ENCODE measurements at places on chromosomes 3 and 15.
A peak's percentile ranks its signal among the peaks of the same experiment; 100 is the strongest.

- peak; percentile 61 for DNase-seq
Observed at GRCh38 chr3:9503283-9503682, 50.3 kb downstream of the LHFPL4 start.

GRCh38 chr3:13544293-13544831, 4.6 kb upstream of the FBLN2 start:
- peak; percentile 13 for DNase-seq

- DNase-seq: no peak
Observed at GRCh38 chr3:109132801-109133473, 3.6 kb upstream of the C3orf85 start.

- DNase-seq: no peak
Observed at GRCh38 chr15:91941871-91942658, 88.6 kb downstream of the SLCO3A1 start.

- no peak for DNase-seq
Observed at GRCh38 chr15:55893852-55894251, 99.6 kb downstream of the NEDD4 start.

- DNase-seq: no peak
Observed at GRCh38 chr15:79929412-79929811, 32.6 kb upstream of the MTHFS start.

DNA sequence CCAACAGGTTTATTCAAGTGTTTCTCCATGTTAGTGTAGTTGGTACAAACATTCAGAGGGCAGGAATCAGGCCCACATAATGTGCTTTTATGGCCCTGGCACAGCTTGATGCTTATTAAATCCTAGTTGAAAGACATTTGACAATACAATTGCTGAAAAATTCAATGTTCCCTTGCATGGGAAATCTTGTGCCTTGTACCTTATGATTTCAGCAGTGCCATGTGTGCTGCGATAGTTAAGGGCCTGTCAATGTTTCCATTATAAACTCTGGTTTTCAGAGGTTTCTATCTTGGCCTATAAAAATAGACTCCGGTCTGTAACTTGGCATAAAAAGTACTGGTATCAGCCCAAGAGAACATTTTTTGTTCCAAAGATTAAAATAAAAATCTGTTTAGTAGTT, 207.2 kb downstream of the TBC1D5 start:
- no peak for DNase-seq

- no peak for DNase-seq
Observed at GRCh38 chr3:71120012-71120411, 463.5 kb downstream of the FOXP1 start.

- no peak for DNase-seq
Observed at GRCh38 chr15:63915209-63915872, 81.6 kb upstream of the HERC1 start.

DNA sequence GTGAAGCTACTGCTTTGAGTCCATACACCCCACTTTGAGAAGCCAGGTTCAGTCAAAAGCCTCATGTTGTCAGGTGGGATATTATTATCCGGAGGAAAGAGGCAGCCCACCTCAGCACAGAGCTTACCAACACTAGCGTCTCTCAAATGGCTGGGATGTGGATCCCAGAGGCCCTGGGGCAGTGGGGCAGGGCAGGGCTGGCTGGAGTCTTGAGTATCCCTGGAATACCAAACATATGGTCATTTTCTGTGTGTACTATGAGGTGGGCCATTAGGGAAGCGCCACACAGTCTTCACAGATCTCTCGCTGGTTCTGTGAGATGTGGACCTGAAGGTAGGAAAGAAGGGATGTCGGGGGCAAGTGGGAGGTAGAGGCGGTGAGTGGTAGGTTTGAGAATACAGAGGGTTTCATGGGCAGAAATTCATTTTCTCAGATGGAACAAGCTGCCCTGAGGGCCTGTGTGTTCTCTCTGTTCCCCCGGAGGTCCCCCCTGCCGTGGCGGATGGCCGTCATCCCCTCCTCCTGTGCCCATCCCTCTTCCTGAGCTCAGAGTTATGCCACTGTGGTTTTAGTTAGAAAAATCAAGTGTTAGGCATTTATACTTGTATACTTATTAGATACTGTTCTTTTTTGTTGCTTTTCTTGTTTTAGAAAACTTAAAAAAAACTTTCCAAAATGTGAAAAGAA, 66.4 kb downstream of the USP13 start:
- no peak for DNase-seq

DNA sequence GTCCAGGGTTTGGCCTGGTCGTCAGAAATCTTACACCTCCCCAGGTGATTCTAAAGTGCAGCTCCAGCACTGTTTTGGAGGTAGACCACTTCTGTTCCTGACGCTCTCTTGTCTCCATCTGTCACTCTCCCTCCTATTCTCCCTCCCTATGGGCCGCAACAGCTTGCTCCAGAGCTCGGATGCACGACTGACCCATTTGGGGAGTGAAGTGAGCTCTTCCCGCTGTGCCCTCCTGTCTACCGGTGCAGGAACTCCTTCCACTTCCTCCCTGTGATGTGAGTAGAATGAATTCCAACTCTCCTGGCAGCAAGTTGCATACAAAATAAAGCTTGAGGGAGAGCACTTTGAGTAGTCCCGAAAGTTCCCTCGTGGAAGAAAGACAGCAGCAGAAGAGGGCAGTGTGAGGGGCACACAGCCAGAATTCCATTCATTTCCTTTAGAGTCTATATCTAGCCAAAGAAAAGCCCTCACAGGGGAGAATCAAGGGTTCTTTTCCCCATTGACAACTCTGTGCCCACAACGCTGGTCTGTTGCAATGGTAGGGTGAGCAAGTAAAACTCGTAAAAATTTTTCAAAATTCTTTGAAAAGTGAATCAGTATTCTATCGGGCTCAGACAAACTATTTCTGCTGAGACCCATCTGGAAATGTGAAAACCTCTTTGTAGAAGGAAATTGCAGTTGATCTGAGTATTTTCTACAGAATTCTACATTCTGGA, 39.9 kb upstream of the BDH1 start:
- no peak for DNase-seq

- no peak for DNase-seq
Observed at GRCh38 chr3:49889296-49889695, 14.4 kb downstream of the MST1R start.

GRCh38 chr3:48468329-48468731, 21.8 kb downstream of the ATRIP start:
- DNase-seq: no peak

- no peak for DNase-seq
Observed at GRCh38 chr15:28097656-28098359, 1.3 kb downstream of the OCA2 start.

DNA sequence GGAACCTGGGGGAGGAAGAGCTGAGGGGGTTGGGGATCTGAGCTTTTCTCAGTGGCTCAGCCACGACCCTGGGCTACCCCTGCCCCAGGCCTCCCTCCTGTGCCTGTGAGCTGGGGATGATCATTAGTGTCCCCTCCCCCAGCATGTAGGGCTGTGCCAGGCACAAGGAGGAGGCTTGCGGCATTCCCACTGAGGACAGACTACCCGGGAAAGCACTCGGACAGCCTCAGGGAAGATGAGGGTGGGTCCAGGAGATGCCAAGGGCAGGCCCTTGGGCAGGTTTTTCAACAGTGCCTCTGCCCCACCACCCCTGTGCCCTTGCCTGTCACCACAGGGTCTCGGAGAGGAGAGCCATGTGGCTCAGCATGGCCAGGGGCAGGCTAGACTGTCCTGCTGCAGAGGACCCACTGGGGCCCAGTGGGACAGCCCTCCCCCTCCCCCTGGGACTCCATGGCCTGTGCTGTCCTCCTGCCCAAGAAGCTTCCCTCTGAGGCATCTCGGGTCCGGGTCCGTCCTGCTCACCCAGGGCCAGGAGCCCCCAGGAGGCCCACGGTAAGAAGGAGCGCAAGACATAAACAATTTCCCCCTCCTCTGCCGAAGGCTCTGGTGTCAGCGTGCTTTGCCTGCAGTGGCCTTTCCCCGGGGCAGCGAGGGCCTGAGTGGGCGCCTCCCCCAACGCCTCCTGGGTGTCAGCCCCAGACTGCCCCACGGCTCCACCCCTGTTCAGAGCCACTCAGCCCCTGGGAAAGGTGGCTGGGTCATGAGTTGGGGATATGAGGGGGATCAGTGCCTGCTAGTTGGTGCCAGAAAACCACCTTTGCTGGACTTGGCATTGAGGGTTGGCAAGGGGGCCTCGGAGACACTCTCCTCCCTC, 192.5 kb downstream of the GOLGA6L6 start:
- no peak for DNase-seq

GRCh38 chr3:25483456-25483855, 55.4 kb downstream of the RARB start:
- no peak for DNase-seq

GRCh38 chr15:23616536-23616935, 31.1 kb downstream of the MAGEL2 start:
- no peak for DNase-seq

- no peak for DNase-seq
Observed at GRCh38 chr3:188397766-188398705, 244.1 kb downstream of the LPP start.

DNA sequence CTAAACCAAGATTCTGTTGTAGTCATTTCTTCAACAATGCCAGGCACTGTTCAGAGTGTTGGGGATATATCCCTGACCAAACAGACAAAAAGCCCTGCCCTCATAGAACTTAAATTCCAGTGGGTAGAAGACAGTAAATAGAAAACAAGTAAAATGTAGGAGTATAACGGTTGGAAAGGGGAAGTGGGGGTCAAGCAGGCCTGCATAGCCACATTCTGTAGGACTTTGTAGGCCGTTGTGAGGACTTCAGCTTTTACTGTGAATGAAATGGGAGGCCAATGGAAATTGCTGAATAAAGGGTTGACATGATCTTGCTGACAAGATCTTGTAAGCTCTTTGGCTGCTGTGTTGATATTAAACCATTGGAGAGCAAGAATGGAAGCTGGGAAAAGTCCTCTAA, 1.8 kb downstream of the MRPS11 start:
- no peak for DNase-seq

DNA sequence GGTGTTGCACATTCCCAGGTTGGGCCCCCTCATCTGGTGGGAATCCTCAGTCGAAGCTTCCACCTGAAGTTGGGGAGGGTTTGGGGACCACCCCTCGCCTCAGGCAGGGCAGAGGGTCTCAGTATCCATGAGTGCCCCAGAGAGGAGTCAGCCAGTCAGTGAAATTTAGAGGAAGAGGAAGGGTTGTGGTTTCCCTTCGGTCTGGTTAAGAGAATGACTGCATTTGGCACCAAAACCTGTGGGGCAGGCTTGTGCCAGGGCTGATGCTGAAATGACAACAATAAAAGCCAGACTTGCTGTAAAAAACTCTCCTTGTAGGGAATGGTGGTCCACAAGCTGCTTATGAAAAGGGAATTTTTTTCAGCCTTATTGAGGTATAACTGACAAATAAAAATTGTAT, 22.6 kb downstream of the LMCD1 start:
- no peak for DNase-seq

DNA sequence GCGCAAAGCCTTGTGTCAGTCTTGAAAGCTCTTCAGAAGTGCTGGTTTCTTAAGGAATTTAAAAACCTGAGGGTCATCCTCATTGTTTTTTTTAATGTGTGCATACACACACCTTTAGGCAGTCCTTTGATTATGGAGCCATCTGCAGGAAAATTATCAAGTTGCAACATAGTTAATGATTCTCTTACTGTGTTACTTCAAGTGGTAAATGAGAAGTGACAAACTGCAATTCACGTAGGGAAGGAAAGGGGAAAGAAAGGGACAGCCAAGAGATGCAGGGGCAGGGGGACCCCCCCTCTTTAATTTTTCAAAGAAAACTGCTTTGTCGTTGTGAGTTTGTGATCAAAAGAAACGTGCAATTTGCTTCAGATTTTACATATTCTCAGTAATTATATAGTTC, 162.4 kb upstream of the CGNL1 start:
- DNase-seq: peak; percentile 3

DNA sequence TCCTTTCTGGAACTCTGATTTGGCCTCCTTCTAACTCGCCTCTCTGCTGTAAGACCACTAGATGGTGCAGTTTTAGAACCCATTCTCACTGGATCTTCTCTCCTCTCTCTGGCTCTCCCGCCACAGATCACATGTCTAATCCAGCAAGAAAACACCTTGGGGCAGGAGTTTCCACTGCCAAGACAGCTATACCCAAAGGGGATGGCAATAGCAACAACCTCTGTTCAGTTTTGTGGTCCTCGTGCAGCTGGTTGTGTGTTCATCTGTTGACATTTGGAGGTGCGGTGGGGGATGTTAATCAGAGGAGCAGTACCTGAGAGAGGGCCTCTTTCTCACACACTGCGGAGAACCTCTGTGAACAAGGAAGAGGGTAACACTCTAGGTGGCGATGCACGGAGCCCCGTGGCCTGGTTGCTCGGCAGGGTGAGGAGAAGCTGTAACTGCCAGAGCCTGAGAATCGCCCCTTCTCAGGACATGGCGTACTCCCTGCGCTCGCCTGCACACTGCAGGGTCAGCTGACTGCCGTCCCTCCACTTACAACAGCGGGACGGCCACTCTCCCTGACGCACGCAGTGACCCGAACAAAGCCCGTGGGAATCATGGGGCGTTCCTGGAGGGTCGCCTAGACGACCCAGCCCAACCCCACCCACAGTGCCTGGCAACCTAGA, at the start of gene TEX55:
TSS of gene TEX55 (plus strand) at position 666 of the 668 bp plus-strand sequence. CDS start 25 bp downstream, outside the sequence.
- peak; percentile 64 for DNase-seq

GRCh38 chr3:39376959-39377634, 6.1 kb upstream of the SLC25A38 start:
- DNase-seq: no peak

DNA sequence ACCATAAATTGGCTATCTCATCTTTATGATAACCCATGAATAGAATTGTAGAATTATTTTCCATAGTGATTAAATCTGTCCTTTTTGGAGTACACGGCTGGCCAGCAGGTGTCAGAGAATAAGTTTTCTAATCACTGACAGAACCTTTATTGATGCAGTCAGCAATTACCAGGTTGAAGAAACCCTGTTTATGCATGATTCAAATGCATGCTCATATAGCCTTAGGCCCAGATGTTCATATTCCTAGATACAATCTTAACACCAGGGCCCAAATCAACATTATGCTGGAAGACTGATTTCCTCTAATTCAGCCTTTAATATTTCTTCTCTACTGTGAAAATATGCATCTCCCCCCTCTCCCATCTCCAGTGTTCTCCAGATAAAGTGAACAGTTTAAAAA, 243.5 kb upstream of the DCBLD2 start:
- no peak for DNase-seq

DNA sequence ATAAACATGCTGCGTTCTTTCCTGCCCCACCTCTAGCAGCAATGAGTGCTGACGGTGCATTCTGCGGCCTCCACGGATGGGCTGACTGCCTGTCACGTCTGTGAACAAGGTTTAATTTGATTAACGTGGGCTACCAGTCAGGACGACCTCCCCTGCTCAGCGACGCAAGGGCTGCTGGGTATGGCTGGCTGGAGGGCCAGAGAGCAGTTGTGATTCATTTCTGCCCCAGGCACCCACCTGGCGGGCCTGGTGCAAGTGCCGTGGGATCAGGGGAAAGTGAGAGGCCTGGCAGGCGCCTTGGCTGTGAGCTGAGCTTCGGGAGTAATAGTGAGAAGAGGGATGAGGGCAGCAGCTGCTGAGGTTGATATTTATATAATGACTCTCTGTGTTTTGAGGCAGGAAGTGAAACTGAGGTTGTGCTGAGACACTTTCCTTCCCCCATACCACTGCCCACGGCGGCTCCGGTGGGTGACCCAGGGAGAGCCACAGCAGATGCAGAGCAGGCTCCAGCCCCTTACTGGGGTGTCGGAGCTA, 190.4 kb upstream of the BCL6 start:
- DNase-seq: no peak

All from RWPE1 (cell line).